ENCODE measurements at places on chromosomes 11 and 22. TPM values are rescaled to one million over a fixed set of nuclear protein-coding genes. Genes with fewer than 3 reads are reported as not detected.

OR51E1 gene
- total RNA-seq: not detected

ZPR1 gene
- total RNA-seq: 65.2 TPM

OR8K1 gene
- total RNA-seq: not detected

OR4D9 gene
- not detected for total RNA-seq

Data from MG63 (cell line).